ENCODE measurements at places on chromosomes 12 and 14.

- no peak for DNase-seq
Observed at GRCh38 chr12:34257093-34257492, 234.8 kb downstream of the ALG10 start.

DNA sequence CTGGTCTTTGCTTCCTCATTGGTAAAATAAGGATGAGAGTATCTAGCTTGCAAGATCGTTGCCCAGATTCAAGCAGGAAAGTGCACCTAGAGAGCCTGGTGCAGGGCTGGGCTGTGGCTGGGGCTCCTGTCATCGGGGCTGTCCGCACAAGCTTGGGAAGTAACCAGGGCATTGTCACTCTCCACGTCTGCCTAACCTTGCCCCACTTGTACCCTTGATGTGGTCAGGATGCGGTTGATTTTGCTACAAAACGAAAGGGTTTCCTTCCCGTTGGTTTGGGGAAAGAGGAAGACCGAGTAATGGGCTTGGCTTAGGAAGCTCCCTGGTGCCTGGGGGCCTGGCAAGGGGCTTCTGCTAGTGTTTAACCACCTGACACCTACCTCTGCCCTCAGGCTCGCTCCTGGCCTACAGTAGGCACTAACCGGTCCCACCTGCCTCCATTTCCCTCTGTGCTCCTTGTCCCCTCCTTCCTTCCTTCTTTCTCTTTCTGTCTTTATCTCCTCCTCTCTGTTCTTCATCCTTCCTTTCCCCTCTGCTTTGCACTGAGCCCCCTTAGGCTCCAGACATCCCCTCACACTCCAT is 21.8 kb downstream of the MVK start:
- DNase-seq: no peak

DNA sequence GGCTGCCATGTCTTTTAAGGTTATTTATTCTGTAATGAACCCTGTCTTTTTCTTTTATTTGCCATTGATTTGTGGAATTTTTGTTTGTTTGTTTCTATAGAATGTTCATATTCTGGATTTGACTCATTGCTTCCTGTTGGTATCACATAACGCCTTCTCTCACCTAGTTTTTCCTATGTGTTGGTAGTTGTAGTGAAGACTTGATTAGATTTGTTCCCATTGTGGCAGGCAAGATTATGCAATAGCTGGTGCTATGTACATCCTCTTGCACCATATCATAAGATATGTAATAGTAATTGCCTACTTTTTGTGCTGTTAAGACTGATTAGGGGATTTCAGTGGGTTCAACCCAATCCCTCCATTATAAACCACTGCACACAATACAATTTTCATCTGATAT is 3.9 kb upstream of the KRT6B start:
- no peak for DNase-seq

DNA sequence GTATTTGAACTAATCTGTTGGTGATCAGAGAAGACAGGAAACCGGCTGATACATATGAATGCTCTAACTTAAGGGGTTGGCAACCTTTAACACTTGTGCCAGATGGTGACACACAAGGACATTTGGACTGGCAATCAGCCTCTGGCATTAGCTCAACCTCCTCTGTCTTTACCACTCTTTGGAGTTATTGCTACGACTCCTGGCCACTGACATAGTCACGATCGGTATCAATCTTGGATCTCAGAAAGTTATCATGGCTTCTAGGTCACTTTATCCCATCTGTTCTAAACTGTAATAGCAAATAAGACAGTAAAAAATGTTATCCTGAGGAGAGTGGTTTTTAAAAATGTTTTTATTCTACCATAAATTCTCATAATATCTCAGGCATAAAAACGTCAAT is 575.2 kb upstream of the MDGA2 start:
- no peak for DNase-seq

DNA sequence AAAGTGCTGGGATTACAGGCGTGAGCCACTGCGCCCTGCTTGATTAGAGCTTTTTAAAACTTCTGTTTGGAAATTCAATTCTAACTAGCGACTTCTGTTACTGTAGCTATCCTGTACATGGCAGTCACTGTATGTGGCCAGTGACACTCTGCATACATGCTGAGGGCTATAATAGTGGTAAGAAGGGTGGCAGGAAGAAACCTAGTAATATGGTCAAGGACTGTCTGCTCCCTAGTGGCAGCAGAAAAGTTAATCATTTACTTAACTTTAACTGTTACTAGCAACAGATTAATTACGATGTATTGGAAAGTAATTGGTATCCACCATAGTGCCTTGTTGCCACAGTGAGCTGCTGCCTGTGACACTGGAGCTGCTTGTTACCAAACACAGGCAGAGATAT is 149.0 kb downstream of the KITLG start:
- peak; percentile 27 for DNase-seq

GRCh38 chr14:76500480-76500879 is 124.5 kb downstream of the ESRRB start:
- no peak for DNase-seq

DNA sequence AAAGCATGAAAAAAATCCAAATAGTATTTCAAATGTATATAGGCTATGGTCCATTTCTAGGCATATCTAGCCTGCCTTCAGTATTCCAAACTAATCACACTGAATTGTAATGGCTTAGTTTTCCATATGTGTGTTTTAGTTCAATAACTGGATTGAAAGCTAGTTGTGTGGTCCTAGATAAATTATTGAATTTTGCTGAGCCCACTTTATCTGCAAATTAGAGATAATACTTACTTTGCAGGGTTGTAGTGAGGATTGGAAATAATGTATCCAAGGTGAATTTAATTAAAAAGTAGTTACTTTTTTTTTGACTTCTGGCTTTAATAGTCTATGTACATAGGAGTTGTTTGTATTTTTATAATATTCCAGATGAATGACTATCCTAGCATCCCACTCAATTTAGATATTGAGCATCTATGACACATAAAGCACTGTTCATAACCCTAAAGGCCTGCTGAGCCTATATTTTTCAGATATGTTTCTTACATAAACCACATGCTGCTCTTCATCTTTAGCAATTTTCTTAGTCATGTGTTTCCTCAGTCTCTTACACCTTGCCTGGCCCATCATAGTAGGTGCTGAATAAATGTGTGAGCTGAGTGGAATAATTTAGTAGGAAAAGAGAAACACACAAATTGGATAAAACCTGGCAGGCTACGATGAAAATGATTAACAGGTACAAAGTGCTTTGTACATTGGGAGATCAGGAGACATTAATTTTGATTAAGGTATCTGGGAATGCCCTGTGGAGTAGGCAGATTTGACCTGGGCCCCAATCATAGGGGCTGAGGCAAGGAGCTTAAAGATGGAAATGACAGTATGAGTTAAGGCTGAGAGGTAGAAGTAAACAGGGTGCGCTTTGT is 1.1 kb upstream of the ATP23 start:
- DNase-seq: no peak

GRCh38 chr12:43882578-43883178 is 46.8 kb downstream of the TMEM117 start:
- DNase-seq: peak; percentile 40

DNA sequence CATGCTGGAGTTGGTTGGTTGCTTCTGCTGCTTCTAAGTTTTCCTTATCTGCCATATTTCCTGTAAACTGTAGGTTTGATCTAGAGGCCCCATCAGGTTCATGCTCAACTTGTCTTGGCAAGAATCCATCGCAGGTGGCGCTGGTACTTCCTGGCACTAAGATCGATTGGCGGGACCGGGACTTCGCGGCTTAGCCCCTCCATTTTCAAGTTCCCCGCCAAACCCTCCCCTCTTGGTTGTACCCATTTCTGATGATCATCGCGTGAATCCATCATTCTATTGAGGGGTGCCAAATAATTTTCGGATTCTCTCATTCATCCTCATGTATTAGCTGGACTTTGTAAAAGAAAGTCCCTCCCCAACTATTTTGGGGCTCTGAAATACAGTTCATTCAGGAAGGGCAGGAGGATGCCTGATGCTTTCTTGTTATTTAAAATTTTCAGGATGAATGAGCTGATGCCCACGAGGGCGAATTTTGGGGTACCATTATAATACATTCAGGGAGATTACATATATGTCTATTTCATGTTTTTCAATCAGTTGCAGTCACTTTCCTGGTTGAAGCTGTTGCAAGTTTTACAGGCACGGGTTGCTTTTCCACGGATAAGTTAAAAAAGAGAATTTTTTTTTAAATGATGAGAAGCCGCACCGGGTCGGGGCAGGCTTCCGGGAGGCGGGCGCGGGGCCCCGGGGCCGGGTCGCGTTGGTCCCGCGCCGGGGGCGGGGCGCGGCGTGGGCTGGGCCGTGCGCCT is 395 bp upstream of the BRI3BP start:
- peak; percentile 96 for DNase-seq

GRCh38 chr14:25017562-25017961 is 32.4 kb downstream of the STXBP6 start:
- peak; percentile 27 for DNase-seq

DNA sequence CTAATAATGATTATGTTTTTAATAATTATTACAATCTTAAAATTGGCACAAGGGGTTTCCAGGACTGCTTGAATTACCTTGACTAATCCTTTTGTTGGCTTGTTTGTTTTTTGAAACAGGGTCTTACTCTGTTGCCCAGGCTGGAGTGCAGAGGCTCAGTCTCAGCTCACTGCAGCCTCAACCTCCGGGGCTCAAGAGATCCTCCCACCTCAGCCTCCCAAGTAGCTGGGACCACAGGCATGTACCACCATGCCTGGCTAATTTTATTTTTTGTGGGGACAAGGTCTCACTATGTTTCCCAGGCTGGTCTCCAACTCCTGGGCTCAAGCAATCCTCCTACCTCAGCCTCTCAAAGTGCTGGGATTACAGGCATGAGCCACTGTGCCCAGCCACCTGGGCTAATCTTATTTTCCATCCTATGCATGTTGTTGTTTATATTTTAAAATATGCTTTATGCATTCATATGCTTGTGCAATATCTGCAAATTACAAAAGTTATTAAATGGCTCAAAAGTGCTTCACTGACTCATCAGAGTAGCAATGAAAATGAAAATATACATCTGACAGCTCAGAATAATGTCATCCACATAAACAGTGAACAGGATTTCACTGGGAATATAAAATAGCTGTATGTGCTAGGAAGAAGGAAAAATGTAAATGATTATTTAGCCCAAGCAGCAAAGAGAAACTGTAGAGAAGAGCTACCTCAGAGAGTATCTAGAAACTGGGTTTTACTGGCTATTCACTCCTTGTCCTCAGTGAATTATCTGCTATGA is 24.8 kb upstream of the PLEKHG6 start:
- no peak for DNase-seq

GRCh38 chr14:79502136-79502750 is 709.1 kb downstream of the DIO2 start:
- DNase-seq: peak; percentile 64

DNA sequence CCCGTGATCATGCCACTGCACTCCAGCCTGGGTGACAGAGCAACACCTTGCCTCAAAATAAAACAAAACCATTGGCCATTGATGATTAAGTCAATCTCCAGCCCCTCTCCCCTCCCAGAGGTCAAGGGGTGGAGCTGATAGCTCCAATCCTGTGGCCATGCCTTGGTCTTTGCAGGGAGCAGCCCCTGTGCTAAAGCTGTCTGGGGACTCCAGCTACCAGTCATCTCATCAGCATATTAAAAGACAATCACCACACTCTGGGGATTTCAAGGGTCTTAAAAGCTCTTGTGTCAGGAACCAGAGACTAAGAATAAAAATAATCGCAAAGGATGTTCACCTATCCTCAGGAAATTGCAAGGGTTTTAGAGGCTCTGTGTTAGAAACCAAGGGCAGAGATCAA is 30.6 kb downstream of the HCAR2 start:
- no peak for DNase-seq

DNA sequence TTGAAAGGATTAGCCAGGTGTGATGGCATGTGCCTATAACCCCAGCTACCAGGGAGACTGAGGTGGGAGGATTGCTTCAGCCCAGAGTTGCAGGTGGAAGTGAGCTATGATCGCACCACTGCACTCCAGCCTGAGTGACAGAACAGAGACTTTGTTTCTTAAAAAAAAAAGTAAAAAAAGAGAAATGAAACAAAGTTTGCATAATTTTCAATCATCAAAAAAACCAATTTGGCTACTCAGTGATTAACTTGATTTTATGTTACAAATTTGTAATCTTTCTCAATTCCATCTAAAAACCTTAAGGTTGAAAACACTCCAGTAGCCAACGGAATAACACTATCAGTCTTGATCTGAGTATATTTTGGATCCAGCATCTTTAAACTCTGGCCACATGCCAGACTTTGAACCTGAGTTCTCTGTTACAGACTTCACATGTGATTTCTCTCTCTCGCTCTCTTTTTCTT is 12.6 kb upstream of the DENND5B start:
- DNase-seq: no peak

GRCh38 chr12:117100851-117101673 is 1.8 kb upstream of the TESC start:
- no peak for DNase-seq

DNA sequence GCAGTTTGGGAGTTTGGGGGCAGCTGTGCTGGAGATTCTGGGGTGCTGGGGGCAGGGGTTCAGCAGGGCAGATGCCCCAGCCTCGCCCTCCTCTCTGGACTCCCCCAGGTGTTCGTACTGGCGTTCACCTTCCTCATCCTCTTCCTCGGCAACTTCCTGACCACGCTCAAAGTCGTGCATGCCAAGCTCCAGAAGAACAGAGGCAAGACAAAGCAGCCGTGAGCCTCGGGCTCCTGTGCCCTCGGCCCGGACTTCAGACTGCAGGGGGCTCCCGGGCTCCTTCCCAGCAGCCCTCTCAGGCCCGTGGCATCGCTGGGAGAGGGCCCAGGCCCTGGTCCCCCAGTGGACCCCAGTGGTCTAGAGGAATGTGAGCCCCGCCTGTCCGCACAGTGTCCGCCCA is 18.0 kb downstream of the RHOF start:
- DNase-seq: no peak

DNA sequence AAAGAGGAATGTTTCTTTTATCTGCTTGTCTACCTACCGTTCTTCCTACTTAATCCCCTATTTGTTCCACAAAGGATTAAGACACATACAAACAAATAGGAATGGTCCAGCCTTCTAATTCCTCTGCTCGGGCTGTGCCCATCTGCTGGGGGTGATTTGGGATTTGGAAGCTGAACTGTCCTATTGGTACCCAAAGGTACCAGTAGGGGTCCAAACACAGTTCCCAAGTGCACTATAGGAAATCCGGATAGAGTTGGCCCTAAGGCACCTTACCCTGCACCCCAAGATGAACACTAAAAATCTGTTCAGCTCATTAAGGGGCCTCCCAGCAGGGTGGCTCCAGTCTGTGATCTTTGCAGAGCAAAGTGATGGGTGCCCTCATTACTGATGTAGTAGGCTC is 566.9 kb downstream of the NRXN3 start:
- no peak for DNase-seq

- no peak for DNase-seq
Observed at GRCh38 chr12:57151741-57152630, 4.6 kb upstream of the LRP1-AS start.

DNA sequence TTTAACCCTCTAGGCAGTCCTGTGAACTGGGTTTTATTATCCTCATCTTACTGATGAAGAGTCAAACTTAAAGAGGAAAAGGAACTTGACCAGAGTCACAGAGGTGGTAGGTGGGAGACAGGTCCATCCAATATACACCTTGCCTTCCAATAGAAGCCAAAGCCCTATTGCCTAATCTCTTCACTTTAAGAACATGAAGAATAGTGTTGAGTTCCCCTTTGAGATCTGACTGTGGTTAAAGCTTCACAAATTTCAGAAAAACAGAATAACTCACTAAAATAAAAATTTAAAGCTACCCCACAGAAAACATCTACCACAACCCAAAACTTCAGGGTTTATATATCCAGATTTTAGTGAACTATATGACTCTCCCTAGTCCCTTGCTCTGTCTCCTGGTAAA is 115.4 kb downstream of the ETV6 start:
- DNase-seq: no peak

- DNase-seq: no peak
Observed at GRCh38 chr12:34396006-34396860, 373.9 kb downstream of the ALG10 start.

Measured in mesendoderm (in vitro differentiated cells).